Gastroesophageal sphincter (tissue), 4 donors: ENCODE measurements at places on chromosomes 3 and 15. TPM values are rescaled to one million over a fixed set of nuclear protein-coding genes. Genes with fewer than 3 reads are reported as not detected.

TTLL3 gene
- total RNA-seq = 6.2 TPM

GNL3 gene
- total RNA-seq = 36.4 TPM

POTEB3 gene
- not detected for total RNA-seq

SV2B gene
- 0.16 TPM for total RNA-seq

DAZL gene
- not detected for total RNA-seq

ITGA11 gene
- 3.8 TPM for total RNA-seq

CCR8 gene
- total RNA-seq = not detected

FANCD2OS gene
- not detected for total RNA-seq

MKRN3 gene
- 0.93 TPM for total RNA-seq

DCUN1D1 gene
- total RNA-seq = 48.3 TPM

BRK1 gene
- 155 TPM for total RNA-seq

C3orf52 gene
- total RNA-seq = 2.3 TPM

ATP10A gene
- total RNA-seq = 24.7 TPM

DTWD1 gene
- total RNA-seq = 44.4 TPM

UBXN7 gene
- total RNA-seq = 17.1 TPM

PLA2G4D gene
- not detected for total RNA-seq

PRR23B gene
- total RNA-seq = not detected

SUSD5 gene
- 2.7 TPM for total RNA-seq

TLR9 gene
- total RNA-seq = not detected

PPP1R14D gene
- not detected for total RNA-seq

IQCF2 gene
- total RNA-seq = not detected

ERICH6 gene
- not detected for total RNA-seq

FOXB1 gene
- total RNA-seq = not detected

BFSP2 gene
- total RNA-seq = not detected

MESP1 gene
- total RNA-seq = 0.93 TPM

LTF gene
- total RNA-seq = 1.2 TPM

BTD gene
- 42.5 TPM for total RNA-seq

GPR149 gene
- total RNA-seq = not detected

PIF1 gene
- total RNA-seq = 3.4 TPM
